ENCODE measurements at places on chromosomes 11 and 22. TPM values are rescaled to one million over a fixed set of nuclear protein-coding genes. Genes with fewer than 3 reads are reported as not detected.

EHF gene
- total RNA-seq, result not detected

OR51B2 gene
- total RNA-seq, result not detected

MMP27 gene
- total RNA-seq, result not detected

GRAMD1B gene
- total RNA-seq, result 21.3 TPM

ZNF70 gene
- total RNA-seq, result 2.7 TPM
